ENCODE measurements at places on chromosomes 2 and 18.

- DNase-seq = no peak
Measured at GRCh38 chr18:34562252-34562870, 147.7 kb upstream of the DTNA start.

- DNase-seq = no peak
Measured at GRCh38 chr2:56127463-56128152, 56.2 kb upstream of the CCDC85A start.

DNA sequence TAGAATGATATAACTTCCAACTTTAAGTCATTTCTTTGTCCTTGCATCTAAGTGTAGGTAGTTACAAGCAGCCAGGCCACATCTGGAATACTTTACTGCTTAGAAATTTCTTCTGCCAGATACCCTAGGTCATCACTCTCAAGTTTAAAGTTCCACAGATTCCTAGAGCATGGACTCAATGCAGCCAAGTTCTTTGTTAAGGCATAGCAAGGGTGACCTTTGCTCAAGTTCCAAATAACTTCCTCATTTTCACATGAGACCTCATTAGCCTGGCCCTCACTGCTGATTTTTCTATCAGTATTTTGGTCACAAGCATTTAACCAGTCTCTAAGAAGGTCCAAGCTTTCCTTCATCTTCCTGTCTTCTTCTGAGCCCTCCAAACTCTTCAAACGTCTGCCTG, 7.8 kb upstream of the UGT1A9 start:
- no peak for DNase-seq

DNA sequence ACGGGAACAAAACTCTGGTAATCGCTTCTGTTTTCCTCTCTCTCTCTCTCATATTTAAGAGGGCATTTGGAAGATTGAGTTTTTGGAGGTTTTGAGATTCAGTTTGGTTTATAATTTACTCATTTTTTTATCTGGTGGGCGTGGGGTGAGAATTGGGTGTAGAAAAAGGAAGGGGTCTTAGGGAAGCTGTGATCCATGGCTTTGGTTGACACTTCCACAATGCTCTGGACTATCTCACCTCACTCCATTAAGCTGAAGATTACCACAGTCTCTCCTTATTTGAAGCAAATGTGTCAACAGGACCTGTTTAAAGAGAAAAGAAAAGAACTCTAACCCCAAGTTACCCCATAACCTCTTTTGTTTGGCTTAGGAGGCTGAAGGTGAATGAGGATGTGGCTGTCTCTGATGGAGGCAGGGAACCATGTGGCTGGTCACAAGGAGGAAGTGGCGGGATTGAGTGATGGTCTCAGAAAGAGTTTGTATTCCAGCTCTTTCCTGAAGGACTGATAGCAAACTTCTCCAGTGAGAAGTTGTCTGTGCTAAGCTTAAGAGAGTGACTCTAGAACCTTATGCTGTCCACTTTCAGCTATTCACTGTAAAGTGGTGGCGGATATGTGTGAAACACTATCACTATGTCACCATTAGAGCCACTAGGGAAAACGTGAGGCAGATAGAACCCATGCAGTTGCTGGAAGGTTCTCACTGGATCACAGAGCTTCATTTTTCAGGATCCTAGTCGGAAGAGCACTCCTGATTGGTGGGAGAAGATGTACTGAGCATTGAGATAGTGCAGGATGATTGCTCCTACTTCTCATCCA, 934 bp downstream of the ZNF804A start:
- DNase-seq = no peak

- DNase-seq = no peak
Measured at GRCh38 chr2:86021396-86022378, 84.0 kb downstream of the POLR1A start.

GRCh38 chr2:187148059-187148714, 299.2 kb upstream of the ZSWIM2 start:
- DNase-seq = no peak

DNA sequence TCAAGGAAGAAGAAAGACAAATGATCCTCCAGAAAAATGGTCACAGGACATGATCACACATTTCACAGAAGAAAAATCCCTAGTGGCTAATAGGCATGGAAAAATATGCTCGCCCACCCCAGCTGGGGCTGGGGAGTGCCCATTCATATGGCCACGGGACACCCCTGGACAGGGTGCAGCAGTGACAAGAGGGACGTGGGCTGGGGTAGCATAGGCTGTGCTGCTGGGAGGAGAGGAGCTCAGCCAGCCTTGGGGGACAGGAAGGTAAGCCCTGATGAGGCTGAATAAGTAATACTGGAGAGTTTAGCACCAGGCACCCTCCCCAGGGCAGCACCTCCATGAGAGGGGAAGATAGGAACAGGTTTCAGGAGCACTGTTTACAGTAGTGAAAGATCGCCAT, 254.9 kb upstream of the HS6ST1 start:
- no peak for DNase-seq

DNA sequence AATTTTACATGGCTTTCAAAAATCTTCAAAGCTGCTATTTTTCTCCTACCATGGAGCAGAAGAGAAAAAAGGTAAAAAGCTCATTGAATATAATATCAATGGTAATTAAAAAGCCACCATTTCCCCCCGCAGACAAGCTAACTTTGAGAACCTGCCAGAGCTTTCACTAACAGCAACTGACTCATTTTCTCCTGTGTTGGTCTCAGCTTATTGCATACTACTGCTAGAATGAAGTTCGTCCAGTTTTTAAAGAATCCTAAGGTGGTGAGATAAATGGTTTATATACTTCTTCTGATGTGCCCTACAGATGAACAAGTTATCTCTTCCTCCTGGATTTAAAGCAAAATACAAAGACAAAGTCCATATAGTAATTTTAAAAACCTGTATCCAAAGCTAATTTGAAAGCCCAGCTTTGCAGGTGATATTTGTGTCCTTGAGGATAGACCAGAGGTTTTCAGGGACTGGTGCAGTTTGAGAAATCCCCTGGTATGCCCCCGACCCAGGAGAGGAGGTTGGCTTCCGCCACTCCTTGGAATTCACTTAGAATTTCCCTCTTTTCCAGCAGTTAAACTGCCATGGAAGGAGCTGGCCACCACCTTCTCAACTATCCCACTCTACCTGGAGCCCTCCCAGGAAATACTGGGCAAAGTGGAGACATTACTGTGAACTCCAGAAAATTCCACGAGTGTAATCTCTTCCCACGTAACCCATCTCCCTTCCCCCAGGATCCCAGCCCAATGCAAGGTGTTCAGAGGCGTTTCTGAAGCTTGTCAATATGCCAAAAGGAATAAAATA, 17.5 kb downstream of the YPEL5 start:
- DNase-seq = no peak

- DNase-seq = no peak
Measured at GRCh38 chr2:47452761-47453160, 49.8 kb downstream of the MSH2 start.

DNA sequence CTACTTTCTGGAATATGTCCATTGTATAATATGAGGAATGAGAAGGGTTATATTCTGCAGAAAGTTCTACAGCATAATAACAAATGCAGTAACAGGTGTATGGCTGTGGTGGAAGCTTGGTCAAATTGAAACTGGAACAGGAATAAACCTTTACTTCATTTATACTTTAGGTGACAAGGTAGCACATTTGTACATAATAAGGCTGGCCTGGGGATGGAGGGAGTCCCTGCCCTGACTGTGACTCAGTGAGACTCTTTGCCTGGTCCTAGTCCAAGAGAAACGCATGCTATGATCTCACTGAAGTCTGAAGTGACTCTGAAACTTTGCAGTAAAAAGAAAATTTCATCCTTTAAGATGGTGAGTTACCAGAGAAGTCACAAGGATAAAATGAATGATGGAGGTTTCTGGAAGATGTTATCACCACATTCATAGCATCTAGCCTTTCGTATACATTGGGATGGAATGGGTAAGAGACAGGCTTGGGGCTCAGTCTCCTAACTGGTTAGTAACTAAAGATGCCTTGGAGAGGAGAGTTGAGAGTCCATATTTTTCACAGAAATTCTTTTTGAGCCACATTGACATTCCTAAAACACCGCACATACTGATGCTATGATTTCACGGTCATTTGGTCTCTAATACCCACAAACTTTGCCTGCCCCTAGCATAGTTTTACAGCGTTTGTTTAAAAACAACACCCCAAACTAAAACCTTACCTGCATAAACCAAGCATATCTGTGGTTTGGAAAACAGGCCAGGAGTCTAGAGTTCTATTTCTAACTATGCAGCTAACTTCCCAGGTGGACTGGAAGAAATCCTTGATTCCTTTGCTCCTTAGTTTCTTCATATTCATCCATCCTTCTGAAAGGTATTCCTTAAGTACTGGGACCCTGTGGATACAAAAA, 42.4 kb upstream of the NABP1 start:
- DNase-seq = no peak

DNA sequence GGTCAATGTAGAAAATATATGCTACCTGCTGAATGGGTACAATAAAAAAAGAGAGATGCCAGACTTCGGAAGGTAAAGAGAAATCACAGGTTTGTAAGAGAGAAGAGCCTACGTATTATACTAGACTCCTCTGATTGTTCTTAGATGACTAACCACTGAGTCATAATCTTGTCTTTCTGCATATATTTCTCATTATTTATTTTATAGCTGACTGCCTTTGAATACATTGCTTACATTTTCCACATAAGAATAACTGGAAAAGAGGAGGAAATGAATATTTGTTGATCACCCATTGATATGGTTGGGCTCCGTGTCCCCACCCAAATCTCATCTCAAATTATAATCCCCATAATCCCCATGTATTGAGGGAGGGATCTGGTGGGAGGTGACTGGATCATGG, 90.3 kb upstream of the RAB27B start:
- no peak for DNase-seq

GRCh38 chr18:60235164-60235563, 137.4 kb downstream of the MC4R start:
- DNase-seq = no peak

DNA sequence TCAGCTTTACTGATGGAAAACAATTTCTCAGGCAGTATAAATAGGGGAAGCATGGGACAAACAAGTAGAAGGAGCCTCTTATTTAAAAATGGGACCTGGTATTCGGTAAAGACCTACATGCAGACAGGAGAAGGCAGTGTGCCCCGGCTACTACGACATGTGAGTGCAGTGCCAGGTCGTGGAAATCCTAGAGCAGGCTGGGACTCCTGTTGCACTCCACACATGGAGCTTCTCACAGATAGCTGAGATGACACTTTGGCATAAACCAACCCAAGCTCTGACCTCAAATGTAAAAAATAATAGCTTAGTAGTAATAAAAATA, 885 bp upstream of the DSEL start:
- DNase-seq = no peak

GRCh38 chr18:6781796-6782195, 52.3 kb downstream of the ARHGAP28 start:
- no peak for DNase-seq

GRCh38 chr2:177501186-177501585, 108.6 kb downstream of the AGPS start:
- no peak for DNase-seq

DNA sequence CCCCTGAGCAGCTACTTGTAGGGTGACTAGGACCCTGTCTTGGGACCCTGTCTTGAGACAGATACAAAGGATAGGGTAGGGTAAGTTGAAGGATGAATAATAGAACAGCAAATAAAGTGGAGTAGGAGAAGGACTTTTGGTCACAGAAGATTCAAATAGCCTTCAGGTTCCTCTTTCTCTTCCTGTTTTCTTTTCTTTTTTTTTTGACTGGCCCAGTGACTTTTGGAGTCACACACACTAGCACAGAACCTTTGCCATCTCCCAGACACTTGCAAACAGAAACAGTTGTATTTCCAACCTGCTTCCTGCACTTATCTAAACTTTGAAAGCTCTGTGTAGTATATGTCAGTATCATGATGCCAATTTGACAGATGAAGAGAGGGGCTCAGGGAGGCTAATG, 108.2 kb downstream of the TDRD15 start:
- DNase-seq = no peak

DNA sequence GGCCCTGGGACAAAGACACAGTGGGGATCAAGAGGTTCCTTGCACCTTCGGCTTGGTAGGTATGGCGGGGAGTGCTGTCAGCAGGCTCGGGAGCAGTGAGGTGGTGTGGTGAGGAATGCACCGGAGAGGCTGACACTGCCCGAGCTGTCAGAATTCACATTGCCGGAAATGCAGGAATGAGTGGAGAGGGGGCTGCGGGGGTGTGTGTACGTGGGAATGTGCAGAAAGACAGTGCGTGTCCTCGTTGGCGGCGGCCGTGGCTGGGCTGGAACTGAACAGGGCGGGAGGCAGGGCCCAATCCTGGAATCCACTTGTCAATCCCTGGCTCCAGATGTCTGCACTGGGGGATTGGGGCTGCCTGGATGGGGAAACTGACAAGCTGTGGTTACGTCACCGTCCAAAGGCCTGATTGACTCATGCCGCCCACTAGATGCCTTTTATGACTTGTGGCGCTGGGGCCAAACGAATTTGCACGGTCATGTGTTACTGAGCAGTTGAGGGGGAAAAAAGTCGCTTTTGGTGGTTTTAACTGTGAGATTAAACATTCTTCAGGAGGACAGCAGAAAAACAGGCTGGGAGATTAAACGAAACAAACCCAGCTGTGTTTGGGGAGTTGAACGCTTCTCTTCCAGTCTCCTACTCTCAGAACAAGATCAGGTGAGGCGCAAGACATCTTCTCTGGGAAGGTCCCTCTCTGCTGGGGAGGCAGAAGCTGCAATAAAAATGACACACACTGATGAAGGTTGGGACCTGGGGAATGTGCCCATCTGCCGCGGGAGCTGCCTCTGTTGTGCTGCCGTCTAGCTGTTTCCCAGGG, 189.4 kb upstream of the GLI2 start:
- no peak for DNase-seq

- no peak for DNase-seq
Measured at GRCh38 chr2:193749485-193749884, 1554.8 kb upstream of the TMEFF2 start.

DNA sequence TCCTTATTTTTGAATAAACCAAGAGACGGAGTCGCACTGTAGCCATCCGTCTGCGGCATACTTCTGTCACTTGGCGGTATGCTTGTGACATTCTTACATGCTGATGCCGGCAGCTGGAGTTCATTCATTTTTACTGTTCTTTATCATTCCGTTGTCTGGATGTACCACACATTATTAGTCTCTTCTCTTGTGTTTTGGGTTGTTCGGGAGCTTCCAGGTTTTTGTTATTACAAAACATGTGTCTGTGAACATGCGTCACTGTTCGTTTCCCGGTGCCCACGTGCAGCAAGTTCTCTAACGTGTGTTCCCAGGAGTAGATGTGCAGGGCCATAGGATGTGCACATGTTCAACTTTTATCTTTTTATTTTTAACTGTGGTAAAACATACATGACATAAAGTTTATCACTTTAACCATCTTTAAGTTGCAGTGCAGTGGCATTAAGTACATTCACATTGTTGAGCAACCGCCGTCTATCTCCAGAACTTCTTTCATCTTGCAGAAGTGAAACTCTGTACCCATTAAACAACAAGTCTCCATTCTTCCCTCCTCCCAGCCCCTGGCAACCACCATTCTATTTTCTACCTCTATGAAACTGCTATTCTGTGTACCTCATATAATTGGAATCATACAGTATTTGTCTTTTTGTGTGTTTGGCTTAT, 40.1 kb downstream of the MTCL1 start:
- no peak for DNase-seq

DNA sequence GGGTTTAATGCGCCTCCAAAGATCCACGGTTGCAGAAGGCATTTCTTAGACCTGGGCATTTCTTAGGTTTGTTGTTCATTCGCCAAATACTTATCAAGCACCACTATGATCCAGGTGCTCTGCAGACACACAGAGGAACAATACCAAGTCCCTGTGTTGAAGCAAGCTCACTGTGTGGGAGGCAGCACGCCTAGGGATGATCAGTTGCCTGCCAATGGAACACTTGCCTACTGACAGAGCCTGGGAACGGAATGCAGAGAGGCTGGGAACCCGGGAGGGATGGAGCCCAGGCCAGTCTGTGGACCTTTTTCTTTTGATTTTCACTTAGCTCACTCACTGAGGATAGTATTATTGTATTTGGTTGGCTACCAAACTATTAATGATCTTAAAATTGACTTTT, 1.9 kb upstream of the GRP start:
- no peak for DNase-seq

All from NT2/D1 (cell line).